ENCODE measurements at places on chromosomes 11 and 22. TPM values are rescaled to one million over a fixed set of nuclear protein-coding genes. Genes with fewer than 3 reads are reported as not detected.

- H3K27me3 ChIP-seq = no peaks in the 10 kb centered on the region
- H3K4me1 ChIP-seq = no peaks in the 10 kb centered on the region
- no peak for DNase-seq
- H3K27ac ChIP-seq = no peak overlapping the region
- H3K4me3 ChIP-seq = no peak overlapping the region
Observed at GRCh38 chr22:17703811-17704210, 65.3 kb downstream of the BCL2L13 start.

The MPPED2 gene
- 3.4 TPM for total RNA-seq

DNA sequence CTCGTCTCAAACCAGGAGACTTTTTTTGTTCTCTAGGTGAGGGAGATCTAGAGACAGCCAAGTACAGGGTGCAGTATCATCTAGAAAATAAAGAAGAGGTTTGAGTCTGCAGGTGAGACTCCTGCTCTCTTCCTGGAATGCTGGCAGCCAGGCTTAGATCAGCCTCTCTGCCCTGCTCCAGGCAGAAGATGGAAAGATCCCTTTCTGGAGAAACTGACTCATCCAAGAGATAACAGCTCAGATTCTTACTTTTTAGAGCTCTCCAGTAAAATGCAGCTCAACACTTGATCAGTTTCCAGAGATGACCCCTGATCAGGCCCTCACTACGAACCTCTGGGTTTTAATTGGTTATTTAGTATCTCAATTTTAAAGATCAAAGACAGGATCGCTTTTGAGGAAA, 44.6 kb upstream of the EHF start:
- H3K27me3 ChIP-seq = no peaks in the 10 kb centered on the region
- H3K36me3 ChIP-seq = no peaks in the 10 kb centered on the region
- no peak for DNase-seq
- H3K4me3 ChIP-seq = no peak overlapping the region
- H3K4me1 ChIP-seq = no peaks in the 10 kb centered on the region
- H3K27ac ChIP-seq = no peak overlapping the region

- no peaks in the 10 kb centered on the region for H3K27me3 ChIP-seq
- H3K36me3 ChIP-seq = no peaks in the 10 kb centered on the region
- DNase-seq = no peak
Observed at GRCh38 chr22:19693981-19694670, 20.2 kb upstream of the SEPTIN5 start.

DNA sequence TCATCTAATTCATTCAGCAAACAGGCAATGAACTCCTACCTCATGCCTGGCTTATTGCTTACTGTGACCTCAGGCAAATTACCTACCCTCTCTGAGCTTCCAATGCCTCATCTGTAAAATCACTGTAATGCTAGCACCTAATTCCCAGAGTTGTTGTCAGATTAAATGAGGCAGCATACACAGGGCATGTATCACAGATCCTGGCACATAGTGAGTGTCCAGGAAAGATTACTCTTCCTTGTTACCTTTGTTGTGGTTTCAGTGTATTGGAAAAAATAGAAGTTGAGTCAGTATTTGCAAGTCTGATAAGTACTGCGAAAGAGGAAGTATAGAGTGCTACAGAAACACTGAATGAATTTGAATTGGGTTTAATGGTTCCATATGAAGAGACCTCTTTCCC, 26.4 kb upstream of the LRRC55 start:
- peaks cover 23% of the 10 kb centered on the region for H3K4me1 ChIP-seq
- no peaks in the 10 kb centered on the region for H3K36me3 ChIP-seq
- no peak overlapping the region for H3K27ac ChIP-seq
- H3K27me3 ChIP-seq = peaks cover 3% of the 10 kb centered on the region

GRCh38 chr22:30452861-30453260, 19.0 kb downstream of the SEC14L3 start:
- no peaks in the 10 kb centered on the region for H3K27me3 ChIP-seq
- no peak for DNase-seq
- H3K4me1 ChIP-seq = no peaks in the 10 kb centered on the region
- no peak overlapping the region for H3K4me3 ChIP-seq
- no peaks in the 10 kb centered on the region for H3K36me3 ChIP-seq
- no peak overlapping the region for H3K27ac ChIP-seq

The CASP4 gene
- not detected for total RNA-seq

Data from neural progenitor cell (in vitro differentiated cells).